Hepatic stellate cell (primary cell): ENCODE measurements at places on chromosomes 7 and 10.

DNA sequence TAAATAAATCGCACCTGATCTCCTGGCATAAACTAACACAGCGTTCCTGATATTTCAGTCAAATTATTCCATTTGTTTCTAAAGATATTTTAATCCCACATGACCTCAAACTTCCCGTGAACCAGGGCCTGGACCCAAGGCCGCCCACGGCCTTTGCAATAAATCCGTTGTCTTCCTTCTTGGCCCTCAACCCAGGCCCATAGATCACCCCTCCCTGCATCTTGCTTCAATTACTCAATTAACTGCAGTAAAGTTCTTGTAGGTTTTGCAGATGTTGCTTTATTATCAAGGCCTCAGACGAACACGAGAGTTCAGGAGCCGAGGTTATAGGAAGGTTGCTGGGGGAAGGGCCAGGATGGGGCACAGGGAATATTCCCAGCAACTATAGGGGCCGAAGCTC lies 249.4 kb downstream of the RAB11FIP2 start:
- no peak for DNase-seq

GRCh38 chr7:122767339-122767738 lies 64.6 kb upstream of the RNF148 start:
- DNase-seq: no peak

DNA sequence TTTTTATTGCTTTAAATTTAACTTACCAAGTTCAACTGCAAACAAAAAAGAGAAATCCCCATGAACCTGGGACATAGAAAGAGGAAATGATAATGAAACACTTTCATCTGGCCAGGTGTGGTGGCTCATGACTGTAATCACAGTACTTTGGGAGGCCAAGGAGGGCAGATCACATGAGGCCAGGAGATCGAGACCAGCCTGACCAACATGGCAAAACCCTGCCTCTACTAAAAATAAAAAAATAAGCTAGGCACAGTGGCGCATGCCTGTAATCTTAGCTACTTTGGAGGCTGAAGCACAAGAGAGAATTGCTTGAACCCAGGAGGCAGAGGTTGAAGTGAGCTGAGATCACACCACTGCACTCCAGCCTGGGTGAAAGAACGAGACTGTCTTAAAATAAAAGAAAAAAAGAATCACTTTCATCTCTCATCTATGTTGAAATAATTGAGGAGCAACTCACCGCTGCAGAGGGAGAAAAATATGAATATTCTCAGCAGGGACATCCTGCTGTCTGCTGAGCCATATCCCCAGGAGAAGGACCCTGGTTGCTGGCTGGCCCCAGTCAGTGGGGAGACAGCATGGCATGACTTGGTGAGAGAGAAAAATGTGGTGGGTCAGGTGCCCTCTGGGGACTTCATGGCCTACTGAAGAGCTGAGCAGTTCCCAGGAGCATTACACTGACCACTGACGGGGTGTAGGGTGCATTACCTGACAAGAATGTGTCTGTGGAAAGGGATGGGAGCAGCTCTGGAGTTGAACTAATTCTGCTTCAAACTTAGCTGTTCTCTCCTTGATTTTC lies 22.8 kb upstream of the TARP start:
- no peak for DNase-seq

DNA sequence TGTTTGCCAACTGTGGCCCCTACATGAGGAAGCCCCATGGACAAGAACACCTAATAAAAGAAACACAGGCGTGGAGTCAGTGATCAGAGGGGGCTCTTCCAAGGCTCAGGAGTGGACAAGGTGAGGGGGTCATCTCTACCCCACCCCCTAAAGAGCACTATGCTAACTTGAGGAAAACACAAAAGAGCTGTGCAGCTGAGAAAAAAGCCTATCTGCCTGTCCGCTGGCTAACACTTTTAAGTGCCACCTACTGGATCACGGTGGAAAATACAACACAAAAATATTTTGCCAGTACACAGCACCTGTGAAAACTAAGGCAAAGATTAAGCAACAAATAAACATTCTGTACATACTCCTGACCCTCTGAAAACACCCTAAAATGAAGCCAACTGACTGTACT lies 53.1 kb upstream of the COBL start:
- DNase-seq: no peak

- no peak for DNase-seq
Measured at GRCh38 chr10:1153251-1153763, 97.1 kb downstream of the WDR37 start.

DNA sequence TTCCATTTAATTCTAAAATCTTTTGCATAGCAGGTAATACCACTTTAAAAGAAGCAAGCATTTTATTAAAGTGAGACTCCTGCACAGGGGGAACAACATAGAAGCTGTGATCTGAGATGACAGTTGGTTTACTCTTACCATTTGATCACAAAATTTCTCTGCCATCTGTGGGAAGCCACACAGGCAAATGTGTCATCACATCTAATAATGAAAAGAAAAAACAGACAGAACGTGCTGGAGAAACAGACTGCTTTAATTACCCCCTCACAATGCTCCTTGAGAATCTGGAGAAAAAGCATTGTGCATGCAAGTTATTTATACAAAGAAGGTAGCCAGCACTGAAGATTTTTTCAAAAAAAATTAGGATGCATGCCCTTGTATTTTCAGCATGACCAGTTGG lies 165.2 kb upstream of the PTER start:
- DNase-seq: no peak

- peak; percentile 22 for DNase-seq
Measured at GRCh38 chr7:132618956-132619305, 42.7 kb upstream of the PLXNA4 start.

DNA sequence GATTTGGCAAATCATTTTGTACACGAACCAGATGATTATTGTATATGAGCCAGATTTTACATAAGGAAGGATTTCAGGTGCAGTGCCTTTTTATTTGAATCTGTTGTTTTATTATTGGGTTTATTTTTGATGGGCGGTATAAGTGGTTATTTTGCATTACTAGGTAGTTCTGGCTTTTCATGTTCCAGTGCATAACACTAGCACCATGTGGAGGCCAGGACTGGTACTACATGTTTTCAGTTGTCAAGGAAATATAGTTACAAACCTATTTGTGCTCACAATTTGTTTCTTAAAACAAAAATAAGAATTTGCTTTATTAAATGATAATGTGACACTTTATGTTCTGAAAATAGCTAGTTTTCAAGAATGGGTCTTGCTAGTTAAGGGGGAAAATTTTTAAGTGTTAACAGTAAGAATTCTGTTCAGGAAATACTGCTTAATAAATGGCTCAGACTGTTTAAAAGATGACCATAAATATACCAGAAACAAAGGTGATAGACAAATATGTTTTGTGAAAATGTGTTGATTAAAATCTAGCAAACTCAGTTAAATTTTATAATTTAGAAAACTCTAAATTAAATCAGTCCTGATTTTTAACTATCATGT lies 7.1 kb upstream of the SEMA3E start:
- DNase-seq: peak; percentile 6

DNA sequence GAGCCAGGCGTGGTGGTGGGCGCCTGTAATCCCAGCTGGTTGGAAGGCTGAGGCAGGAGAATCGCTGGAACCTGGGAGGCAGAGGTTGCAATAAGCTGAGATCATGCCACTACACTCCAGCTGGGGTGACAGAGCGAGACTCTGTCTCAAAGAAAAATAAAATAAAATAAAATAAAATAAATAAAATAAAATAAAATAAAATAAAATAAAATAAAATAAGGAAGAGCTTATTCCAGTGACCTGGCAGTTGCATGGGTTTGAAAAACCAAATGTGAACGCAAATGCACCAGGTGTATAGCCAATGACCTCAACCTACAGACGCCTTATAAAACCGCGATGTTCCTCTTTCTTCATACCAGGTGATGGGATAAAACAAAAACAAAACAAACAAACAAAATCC lies 995.7 kb downstream of the TYW1 start:
- no peak for DNase-seq

DNA sequence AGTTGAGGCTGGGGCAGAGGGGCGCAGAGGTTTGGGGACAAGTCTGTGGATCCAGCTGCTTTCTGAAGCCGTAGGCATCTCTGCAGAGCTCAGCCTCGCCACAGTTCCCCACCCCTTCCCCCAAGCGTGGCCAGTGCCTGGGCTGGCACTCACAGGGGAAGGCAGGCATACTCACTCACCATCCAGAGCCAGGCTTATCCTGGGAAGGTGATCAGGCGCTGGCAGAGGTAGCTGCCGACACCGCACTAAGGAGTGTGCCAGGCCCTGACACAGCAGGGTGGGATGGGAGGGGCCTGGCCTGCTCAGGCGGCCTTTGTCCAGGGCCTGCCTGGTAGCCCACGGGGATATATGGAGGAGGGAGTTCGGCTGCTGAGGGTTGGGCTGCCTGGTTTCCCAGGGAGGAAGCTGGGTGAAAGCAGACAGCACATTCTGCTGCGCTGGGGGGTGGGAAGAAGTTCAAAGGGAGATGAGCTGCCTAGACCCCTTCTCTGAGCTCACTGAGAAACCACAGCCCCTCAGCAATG lies 15.9 kb downstream of the VSIR start:
- DNase-seq: no peak

GRCh38 chr10:124569623-124570470 lies 108.2 kb downstream of the LHPP start:
- DNase-seq: no peak

DNA sequence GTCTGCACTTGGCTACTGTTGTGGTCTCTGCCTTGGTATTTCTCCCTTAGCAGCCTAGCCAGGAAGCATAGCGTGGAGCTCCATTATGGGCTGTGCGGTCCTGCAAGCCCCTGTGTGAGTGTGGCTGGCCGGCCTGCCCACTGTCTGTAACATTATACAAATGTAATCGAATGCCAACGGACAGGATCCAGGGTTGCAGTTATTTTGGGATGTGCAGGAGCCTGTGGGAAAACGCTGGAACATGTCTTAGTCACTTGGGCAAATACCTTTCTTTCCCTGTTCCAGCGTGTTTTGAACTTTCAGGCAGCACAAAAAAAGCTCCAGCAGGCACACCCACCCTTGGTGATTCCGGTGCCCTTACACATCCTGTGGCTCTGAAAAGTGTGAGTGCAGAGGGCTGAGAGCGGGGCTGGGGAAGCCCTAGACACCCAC lies 29.5 kb downstream of the BAG3 start:
- DNase-seq: no peak

GRCh38 chr10:33869028-33869427 lies 534.6 kb upstream of the NRP1 start:
- no peak for DNase-seq

- DNase-seq: no peak
Measured at GRCh38 chr10:91582153-91582554, 50.7 kb downstream of the PPP1R3C start.

DNA sequence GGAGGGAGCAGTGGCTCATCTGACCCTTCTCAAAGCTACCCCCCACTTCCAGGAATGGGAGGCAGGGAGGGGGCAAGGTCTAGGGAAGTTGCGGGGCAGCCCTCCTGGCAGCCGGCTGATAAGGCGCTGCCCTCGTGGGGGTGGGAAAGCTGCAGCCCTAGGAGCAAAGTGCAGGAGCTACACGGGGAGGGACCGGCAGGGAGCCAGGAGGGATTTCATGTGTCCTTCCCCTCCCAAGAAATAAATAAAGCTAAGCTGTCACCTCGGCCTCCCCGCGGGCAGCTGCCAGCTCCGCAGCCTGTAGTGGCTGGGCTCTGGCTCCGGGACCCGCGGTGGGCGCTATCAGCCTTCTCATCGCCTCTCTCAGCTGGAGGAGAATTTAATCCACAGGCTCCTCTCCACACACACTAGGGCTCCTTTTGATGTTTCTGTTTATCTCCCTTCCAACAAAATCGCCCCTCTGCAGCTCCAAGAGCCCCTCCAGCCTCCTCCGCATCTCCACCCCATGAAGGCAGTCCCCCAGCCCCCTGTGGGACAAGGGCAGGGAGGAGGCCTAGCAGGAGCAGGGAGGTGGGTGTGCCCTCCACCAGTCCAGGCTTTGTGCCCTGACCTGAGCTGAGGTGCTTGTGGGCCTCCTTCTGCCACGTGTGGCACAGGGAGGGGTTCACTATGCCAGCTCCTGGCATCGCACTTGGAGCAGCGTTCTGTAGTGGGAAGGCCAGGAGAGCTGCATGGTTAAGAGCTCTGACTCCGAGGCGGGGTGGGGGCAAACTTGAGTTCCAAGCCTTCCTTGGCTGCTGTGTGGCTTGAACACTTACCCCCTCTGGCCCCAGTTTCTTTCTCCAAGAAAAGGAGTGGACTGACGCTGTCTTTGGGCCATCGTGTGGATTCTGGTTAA lies 80.5 kb downstream of the C10orf105 start:
- DNase-seq: no peak

DNA sequence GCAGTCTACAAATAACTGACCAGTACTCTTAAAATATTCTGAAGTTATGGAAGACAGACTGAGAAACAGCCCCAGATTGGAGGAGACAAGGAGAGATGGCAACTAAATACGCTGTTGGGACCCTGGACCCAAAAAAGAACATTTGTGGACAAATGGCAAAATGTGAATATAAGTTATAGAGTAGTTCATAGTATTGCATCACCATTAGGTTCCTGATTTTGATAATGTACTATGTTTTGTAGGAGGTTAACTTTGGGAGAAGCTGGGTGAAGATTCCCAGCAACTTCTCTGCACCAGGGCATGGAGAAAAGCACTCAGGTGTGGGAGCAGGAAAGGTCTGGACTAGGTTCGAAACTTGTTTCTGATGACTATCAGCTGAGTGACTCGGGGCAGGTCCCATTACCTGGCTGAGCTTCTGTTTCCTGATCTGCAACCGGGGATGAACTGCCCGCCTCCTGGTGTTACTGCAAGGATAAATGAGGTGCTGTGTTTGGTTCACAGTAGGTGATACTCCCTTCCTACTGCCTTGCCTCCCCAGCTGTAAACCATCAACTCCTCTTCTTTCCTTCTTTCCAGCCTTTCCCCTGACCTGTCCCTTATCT lies 48.2 kb downstream of the EEPD1 start:
- DNase-seq: no peak

DNA sequence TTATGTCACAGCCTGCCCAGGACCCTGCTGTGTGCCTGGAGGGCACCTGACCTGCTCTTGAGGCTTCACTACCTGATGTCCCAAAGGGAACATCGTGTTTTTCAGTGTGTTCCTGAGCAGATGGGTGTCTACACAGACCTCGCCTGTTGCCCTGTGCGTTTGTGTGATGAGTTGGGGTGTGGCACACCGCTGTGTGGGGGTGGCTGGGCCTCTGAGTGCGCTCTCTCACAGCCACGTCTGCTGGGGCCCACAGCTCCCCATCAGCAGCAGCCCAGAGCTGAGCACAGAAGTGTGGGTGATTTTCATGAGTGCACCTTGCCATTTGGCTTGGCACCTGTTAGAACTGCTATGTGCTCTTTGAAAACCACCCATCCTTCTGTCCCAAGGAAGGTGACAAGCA lies 121.5 kb downstream of the NKX6-2 start:
- no peak for DNase-seq

- DNase-seq: no peak
Measured at GRCh38 chr7:2545746-2546425, 9.4 kb downstream of the BRAT1 start.

GRCh38 chr7:68420342-68421192 lies 1177.7 kb upstream of the AUTS2 start:
- DNase-seq: no peak
